ENCODE measurements at places on chromosomes 16 and 17. TPM values are rescaled to one million over a fixed set of nuclear protein-coding genes. Genes with fewer than 3 reads are reported as not detected.

- DNase-seq: no peak
- peaks cover 10% of the 10 kb centered on the region for H3K36me3 ChIP-seq
- H3K4me3 ChIP-seq: no peak overlapping the region
- H3K27me3 ChIP-seq: peaks cover 41% of the 10 kb centered on the region
Measured at GRCh38 chr17:17370711-17371110, 67.5 kb downstream of the NT5M start.

GRCh38 chr16:86634292-86634691 lies 55.9 kb downstream of the FOXL1 start:
- H3K4me3 ChIP-seq: no peak overlapping the region
- peaks cover 68% of the 10 kb centered on the region for H3K4me1 ChIP-seq
- H3K27me3 ChIP-seq: no peaks in the 10 kb centered on the region
- peaks cover 6% of the 10 kb centered on the region for H3K36me3 ChIP-seq

GRCh38 chr16:79182616-79183015 lies 417.9 kb downstream of the MAF start:
- no peak overlapping the region for H3K27ac ChIP-seq
- H3K27me3 ChIP-seq: peaks cover 3% of the 10 kb centered on the region
- DNase-seq: no peak

MPV17L gene
- total RNA-seq: not detected

DNA sequence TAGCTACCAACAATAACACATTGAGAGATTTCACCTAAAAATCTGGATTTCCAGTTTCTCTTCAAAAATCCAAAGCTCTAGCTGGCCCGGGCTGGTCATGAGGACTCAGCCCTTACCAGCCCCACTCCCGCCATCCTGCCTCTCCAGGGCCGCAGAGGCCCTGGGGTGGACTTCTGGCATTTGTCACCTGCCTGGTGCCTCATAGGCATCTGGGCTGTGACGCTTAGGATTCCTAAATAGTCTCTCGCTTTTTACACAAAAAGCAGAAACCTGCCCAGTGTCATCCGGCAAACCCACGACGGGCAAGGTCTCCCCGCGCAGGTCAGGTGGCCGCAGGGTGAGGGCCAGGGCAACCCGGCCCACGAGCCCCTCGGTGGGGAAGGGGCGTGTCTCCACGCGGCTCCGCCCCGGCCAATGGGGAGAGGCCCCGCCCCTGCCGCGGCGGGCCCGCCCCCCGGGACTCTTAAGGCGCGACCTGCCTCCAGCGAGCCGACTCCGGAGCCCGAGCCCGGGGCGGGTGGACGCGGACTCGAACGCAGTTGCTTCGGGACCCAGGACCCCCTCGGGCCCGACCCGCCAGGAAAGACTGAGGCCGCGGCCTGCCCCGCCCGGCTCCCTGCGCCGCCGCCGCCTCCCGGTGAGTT lies at the start of gene VASN:
TSS of gene VASN (plus strand) at position 492 of the 644 bp plus-strand sequence. CDS start 9,030 bp downstream, outside the sequence.
- H3K4me1 ChIP-seq: peaks cover 57% of the 10 kb centered on the region
- H3K4me3 ChIP-seq: peak within 1 kb of the TSS; percentile 93
- H3K27ac ChIP-seq: peak within 1 kb of the TSS; percentile 98
- peaks cover 5% of the 10 kb centered on the region for H3K27me3 ChIP-seq
- peak; percentile 77 for DNase-seq

- H3K27me3 ChIP-seq: no peaks in the 10 kb centered on the region
- peaks cover 38% of the 10 kb centered on the region for H3K36me3 ChIP-seq
- H3K27ac ChIP-seq: no peak overlapping the region
- no peak overlapping the region for H3K4me3 ChIP-seq
- DNase-seq: no peak
Measured at GRCh38 chr17:31226373-31226772, 70.7 kb downstream of the OMG start.

- no peaks in the 10 kb centered on the region for H3K36me3 ChIP-seq
- H3K27me3 ChIP-seq: peaks cover 21% of the 10 kb centered on the region
- no peak overlapping the region for H3K4me3 ChIP-seq
- DNase-seq: no peak
- H3K4me1 ChIP-seq: peaks cover 17% of the 10 kb centered on the region
Measured at GRCh38 chr16:68733570-68733969, 3.5 kb upstream of the CDH1 start.

GRCh38 chr17:66835476-66835875 lies 559 bp downstream of the CACNG5 start:
- no peak overlapping the region for H3K27ac ChIP-seq
- peaks cover 24% of the 10 kb centered on the region for H3K27me3 ChIP-seq
- no peaks in the 10 kb centered on the region for H3K4me1 ChIP-seq
- H3K36me3 ChIP-seq: no peaks in the 10 kb centered on the region

- H3K27ac ChIP-seq: no peak overlapping the region
- no peak for DNase-seq
- no peaks in the 10 kb centered on the region for H3K4me1 ChIP-seq
- peaks cover 11% of the 10 kb centered on the region for H3K27me3 ChIP-seq
Measured at GRCh38 chr17:5678171-5678570, 93.9 kb upstream of the NLRP1 start.

DNA sequence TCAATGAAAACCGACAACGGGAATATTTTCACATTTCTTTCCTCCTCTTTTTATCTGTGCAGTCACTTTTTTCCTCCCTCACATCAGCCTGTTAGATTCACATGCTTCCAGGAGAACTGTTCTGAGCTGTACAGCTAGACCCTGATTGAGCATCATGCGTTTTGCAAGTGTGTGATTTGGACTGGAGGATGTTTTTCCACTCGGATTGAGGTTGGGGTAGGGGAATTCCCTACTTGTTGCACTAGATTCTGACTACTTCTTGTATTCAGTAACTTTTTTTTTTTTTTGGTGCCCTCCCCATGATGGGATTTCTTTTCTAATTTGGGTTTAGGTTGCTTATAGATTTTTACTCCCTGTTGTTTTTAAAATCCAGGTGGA lies 4.8 kb downstream of the MSI2 start:
- peaks cover 39% of the 10 kb centered on the region for H3K36me3 ChIP-seq
- H3K4me1 ChIP-seq: peaks cover 42% of the 10 kb centered on the region
- no peak overlapping the region for H3K4me3 ChIP-seq
- no peak for DNase-seq

IRF8 gene
- total RNA-seq: not detected

GRCh38 chr16:11736903-11737302 lies 5.8 kb downstream of the TXNDC11 start:
- H3K36me3 ChIP-seq: peaks cover 51% of the 10 kb centered on the region
- H3K4me3 ChIP-seq: no peak overlapping the region
- peaks cover 48% of the 10 kb centered on the region for H3K4me1 ChIP-seq
- H3K27me3 ChIP-seq: no peaks in the 10 kb centered on the region
- no peak overlapping the region for H3K27ac ChIP-seq

DNA sequence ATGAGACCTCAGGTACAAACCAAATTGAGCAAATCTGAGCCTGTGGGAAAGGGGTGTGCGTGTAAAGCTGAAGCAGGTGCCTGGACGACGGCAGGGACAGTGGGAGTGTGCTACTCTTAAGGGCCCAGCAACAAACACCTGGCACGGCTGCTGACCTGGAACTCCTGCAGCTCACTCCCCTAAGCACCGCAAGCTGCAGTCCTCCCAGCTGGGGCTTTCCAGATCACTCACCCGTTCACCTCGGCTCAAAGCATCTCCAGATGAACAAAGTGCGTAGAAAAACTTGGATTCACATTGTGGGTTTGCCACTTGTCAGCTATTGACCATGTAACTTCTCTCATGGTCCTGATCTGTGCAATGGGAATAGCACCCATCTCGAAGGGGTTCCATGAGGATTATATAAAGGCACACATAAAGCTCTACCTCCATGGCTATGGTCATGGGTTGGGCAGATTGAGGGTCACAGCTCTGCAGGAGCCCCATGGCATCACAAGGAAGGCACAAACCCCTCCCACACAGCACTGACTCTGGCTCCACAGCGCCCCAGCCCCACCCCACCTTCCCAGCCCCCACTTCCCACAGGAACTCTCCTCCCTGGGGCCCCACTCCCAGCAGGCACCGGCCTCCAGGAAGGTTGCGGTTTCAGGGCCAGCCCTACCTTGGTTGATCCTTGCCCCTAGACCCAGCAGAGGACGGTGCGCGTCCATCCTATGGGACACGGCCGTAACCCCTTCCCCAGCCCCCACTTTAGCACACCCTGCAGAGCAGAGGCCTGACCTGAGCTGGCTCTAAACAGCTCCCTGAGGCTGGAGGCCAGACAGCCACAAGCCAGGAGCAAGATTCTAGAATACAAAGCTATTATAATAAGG lies 21.9 kb downstream of the ST3GAL2 start:
- H3K27me3 ChIP-seq: no peaks in the 10 kb centered on the region
- H3K27ac ChIP-seq: no peak overlapping the region
- peaks cover 9% of the 10 kb centered on the region for H3K36me3 ChIP-seq
- H3K4me3 ChIP-seq: no peak overlapping the region

DPEP3 gene
- total RNA-seq: not detected

GRCh38 chr16:4093495-4094126 lies 22.6 kb downstream of the ADCY9 start:
- H3K36me3 ChIP-seq: no peaks in the 10 kb centered on the region
- H3K4me3 ChIP-seq: no peak overlapping the region
- no peaks in the 10 kb centered on the region for H3K27me3 ChIP-seq
- H3K4me1 ChIP-seq: peaks cover 17% of the 10 kb centered on the region

DNA sequence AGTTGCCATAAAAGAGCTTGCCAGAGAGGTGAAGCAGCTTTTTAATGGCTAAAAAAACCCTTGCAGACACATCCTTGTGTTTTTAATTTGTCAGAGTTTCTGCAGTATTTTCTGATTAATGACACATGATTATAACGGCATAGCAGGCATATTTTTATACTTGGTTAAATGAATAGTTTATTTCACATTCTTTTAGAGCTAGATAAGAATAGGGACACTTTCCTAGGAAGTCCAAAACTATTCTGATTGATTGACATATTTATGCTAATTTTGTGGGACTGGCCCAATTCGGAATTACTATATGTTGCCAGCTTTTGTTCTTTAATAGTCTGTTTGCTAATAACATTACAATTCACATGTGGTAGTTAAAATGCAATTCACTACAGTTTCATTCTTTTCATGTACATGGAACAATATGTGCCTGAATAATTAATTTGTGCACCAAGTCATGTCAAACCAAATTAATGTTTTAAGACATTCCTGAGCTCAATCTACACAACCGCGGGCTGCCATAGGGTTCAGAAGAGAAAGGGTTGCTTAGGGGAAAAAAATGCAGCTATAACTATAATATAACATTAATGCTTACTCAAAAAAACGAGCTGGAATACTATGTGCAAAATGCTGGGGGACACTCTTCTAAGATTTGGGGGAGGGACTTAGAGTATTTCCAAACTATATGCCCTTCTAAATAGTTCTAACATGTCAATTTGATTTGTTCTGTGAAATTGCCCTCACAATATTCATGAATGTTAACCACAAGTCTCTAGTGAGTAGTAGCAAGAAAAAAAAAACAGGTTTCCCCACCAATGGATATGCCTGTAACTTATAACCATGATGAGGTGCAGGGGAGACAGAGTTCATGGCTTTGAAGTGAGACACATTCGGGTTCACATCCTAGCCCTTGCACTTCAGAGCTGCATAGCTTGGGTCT lies 305.4 kb downstream of the CEP112 start:
- H3K27ac ChIP-seq: no peak overlapping the region
- H3K4me3 ChIP-seq: peak overlapping the region; percentile 29
- no peak for DNase-seq
- H3K27me3 ChIP-seq: no peaks in the 10 kb centered on the region

DNA sequence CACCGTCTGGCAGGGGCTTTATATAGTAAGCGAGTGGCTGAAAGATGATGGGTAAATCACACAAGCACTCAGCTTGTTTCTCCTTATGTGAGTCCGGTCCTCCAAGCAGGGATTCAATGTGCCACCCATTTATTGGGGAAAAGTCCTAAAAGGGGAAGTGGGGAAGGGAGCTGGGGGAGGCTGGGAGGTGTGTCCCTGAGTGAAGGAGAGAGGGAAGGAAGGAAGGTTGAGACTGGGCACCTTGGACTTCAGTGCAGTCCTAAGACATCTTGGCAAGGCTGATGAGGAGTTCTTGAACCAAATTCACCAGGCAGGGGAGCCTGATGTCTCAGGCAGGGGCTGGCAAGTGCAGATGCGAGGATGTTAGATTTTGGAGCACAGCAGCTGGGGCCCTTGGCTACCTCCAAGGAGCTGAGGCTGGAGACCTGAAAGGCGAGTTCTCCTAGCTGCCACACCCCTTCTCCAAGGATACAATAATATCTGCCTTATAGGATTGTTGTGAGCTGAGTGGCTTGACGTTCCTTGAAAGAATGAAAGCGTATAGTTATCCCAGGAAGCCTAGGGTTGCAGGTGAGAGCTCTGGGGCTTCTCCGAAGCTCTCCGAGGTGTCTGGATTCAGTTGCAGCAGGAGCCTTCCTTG lies 23.0 kb upstream of the CYLD start:
- peaks cover 11% of the 10 kb centered on the region for H3K27me3 ChIP-seq
- H3K36me3 ChIP-seq: no peaks in the 10 kb centered on the region
- H3K27ac ChIP-seq: no peak overlapping the region
- peak overlapping the region; percentile 63 for H3K4me3 ChIP-seq
- DNase-seq: no peak
- H3K4me1 ChIP-seq: peaks cover 13% of the 10 kb centered on the region

DNA sequence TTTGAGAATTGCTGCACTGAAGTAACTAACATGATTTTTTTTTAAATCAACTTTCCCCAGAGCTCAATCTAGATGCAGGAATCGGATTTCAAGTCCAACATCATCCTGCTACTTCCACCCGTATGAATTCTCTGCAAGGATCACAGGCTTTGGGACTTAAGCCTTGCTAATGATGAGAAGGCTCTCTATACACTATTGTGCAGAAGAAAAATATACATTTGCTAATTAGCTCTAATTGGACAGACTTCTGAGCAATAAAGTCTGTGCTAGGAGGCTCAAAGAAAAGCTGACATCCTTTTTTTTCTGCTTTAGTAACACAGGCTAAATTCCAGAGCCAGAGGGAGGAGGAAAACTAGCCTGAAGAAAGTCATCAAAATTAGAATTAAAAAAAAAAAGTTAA lies 433.6 kb downstream of the PMP22 start:
- peak overlapping the region; percentile 35 for H3K4me3 ChIP-seq
- peaks cover 18% of the 10 kb centered on the region for H3K36me3 ChIP-seq
- no peak for DNase-seq
- no peak overlapping the region for H3K27ac ChIP-seq

KRTAP2-2 gene
- 0.63 TPM for total RNA-seq

DNA sequence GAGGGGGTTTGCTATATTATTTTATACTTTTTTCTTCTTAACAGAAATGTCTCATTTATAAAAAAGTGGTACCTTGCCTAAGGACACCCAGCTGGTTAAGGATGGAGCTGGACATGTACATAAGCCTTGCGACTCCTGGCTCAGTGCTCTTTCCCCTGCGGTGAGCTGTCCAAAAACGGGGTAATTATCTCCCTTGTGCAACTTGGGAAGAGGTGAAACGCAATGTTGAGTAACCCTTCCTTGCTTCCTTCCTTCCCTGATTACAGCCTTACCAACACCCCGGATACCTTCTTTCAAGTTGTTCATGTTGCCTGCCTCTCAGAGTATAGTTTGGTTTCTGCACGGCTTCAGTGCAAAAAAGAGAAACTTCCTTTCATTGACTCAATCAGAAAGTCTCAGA lies 94.1 kb upstream of the XYLT1 start:
- H3K27me3 ChIP-seq: peaks cover 19% of the 10 kb centered on the region
- no peak overlapping the region for H3K27ac ChIP-seq
- H3K4me1 ChIP-seq: no peaks in the 10 kb centered on the region
- DNase-seq: no peak
- no peaks in the 10 kb centered on the region for H3K36me3 ChIP-seq
